ENCODE measurements at places on chromosomes 4 and X. TPM values are rescaled to one million over a fixed set of nuclear protein-coding genes. Genes with fewer than 3 reads are reported as not detected.

DNA sequence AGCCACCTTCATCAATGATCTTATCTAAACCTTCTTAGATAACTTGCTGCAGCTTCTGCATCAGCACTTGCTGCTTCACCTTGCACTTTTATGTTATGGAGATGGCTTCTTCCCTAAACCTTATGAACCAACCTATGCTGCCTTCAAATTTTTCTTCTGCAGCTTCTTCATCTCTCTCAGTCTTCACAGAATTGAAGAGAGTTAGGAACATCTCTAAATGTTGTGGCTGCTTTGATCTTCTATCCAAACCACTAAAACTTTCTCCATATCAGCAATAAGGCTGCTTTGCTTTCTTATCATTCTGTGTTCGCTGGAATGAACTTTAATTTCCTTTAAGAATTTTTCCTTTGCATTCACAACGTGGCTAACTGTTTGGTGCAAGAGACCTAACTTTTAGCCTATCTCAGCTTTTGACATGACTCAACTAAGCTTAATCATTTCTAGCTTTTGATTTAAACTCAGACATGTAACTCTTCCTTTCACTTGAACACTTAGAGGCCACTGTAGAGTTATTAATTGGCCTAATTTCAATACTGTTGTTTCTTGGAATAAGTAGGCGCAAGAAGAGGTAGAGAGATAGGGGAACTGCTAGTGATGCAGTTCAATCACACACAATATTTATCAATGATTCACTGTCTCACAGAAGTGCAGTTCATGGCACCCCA, 36.1 kb upstream of the CORIN start:
- no peak overlapping the region for H3K4me3 ChIP-seq
- no peaks in the 10 kb centered on the region for H3K27me3 ChIP-seq
- DNase-seq: no peak
- H3K27ac ChIP-seq: no peak overlapping the region

DNA sequence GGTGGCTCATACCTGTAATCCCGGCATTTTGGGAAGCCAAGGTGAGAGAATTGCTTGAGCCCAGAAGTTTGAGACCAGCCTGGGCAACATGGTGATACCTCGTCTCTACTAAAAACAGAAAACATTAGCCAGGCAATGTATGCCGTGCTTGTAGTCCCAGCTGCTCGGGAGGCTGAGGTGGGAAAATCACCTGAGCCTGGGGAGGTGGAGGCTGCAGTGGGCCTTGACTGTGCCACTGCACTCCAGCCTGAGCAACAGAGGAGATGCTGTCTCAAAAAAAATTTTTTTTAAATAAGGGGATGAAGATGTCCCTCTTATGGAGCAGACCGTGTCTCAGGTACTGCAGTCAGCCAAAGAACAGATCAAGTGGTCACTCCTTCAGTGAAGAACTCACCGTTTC, 13.5 kb downstream of the CTAG1B start:
- H3K36me3 ChIP-seq: no peaks in the 10 kb centered on the region
- no peaks in the 10 kb centered on the region for H3K27me3 ChIP-seq
- no peak overlapping the region for H3K4me3 ChIP-seq

GRCh38 chr4:103915224-103915869, 195.6 kb upstream of the TACR3 start:
- H3K27ac ChIP-seq: no peak overlapping the region
- H3K4me3 ChIP-seq: no peak overlapping the region
- no peaks in the 10 kb centered on the region for H3K27me3 ChIP-seq
- no peak for DNase-seq
- H3K4me1 ChIP-seq: no peaks in the 10 kb centered on the region
- H3K36me3 ChIP-seq: no peaks in the 10 kb centered on the region

GRCh38 chr4:88985088-88985773, 71.8 kb downstream of the FAM13A start:
- no peaks in the 10 kb centered on the region for H3K27me3 ChIP-seq
- H3K4me3 ChIP-seq: no peak overlapping the region
- no peak for DNase-seq
- no peaks in the 10 kb centered on the region for H3K36me3 ChIP-seq
- H3K27ac ChIP-seq: no peak overlapping the region

- H3K27me3 ChIP-seq: no peaks in the 10 kb centered on the region
- H3K36me3 ChIP-seq: no peaks in the 10 kb centered on the region
- peak overlapping the region; percentile 45 for H3K27ac ChIP-seq
- no peak for DNase-seq
Measured at GRCh38 chr4:99405433-99406115, 29.6 kb downstream of the ADH7 start.

- H3K27me3 ChIP-seq: no peaks in the 10 kb centered on the region
- H3K36me3 ChIP-seq: no peaks in the 10 kb centered on the region
- no peak overlapping the region for H3K4me3 ChIP-seq
- DNase-seq: no peak
Measured at GRCh38 chr4:87103086-87103485, 117.3 kb downstream of the KLHL8 start.

Gene TMPRSS11E
- total RNA-seq: 74.2 TPM

- no peak overlapping the region for H3K4me3 ChIP-seq
- no peak overlapping the region for H3K27ac ChIP-seq
- no peaks in the 10 kb centered on the region for H3K36me3 ChIP-seq
- H3K4me1 ChIP-seq: no peaks in the 10 kb centered on the region
- no peak for DNase-seq
Measured at GRCh38 chrX:97637289-97637688, 753.6 kb downstream of the RPA4 start.

Gene RHOXF1
- total RNA-seq: not detected

GRCh38 chr4:89269121-89269666, 38.4 kb downstream of the GPRIN3 start:
- DNase-seq: no peak
- no peaks in the 10 kb centered on the region for H3K36me3 ChIP-seq
- H3K27ac ChIP-seq: no peak overlapping the region
- no peaks in the 10 kb centered on the region for H3K27me3 ChIP-seq
- no peak overlapping the region for H3K4me3 ChIP-seq

- no peak overlapping the region for H3K27ac ChIP-seq
- H3K27me3 ChIP-seq: no peaks in the 10 kb centered on the region
- no peak for DNase-seq
- H3K36me3 ChIP-seq: no peaks in the 10 kb centered on the region
- no peak overlapping the region for H3K4me3 ChIP-seq
Measured at GRCh38 chr4:23382879-23383278, 507.0 kb downstream of the PPARGC1A start.

Gene MAGED2
- total RNA-seq: 116 TPM

- H3K4me3 ChIP-seq: no peak within 1 kb of the TSS
- DNase-seq: no peak
- H3K4me1 ChIP-seq: no peaks in the 10 kb centered on the region
Measured at GRCh38 chrX:126552313-126553022, at the start of gene DCAF12L1. TSS of gene DCAF12L1 (minus strand) at chrX:126552814. CDS start at chrX:126552608, 206 bp downstream.

DNA sequence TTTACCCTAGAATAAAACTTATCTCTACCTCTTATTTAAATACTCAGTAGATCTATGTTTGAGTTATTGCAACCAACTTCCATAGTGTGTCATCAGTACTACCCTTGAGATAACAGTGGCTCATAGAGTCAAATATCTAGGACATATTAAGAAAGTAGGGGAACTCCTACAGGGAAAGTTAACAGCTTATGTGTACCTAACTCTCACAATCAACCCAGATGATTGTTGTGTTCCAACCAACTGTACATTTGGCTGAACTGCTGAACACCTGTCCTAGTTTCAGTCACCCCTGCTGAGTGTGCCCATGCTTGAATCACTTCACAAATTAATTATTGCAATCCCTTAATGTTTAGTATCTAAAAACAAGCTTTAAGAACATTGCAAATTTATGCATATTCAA, 244.2 kb upstream of the GRID2 start:
- no peaks in the 10 kb centered on the region for H3K36me3 ChIP-seq
- no peaks in the 10 kb centered on the region for H3K4me1 ChIP-seq
- no peaks in the 10 kb centered on the region for H3K27me3 ChIP-seq

Gene RHOH
- total RNA-seq: 2.9 TPM

DNA sequence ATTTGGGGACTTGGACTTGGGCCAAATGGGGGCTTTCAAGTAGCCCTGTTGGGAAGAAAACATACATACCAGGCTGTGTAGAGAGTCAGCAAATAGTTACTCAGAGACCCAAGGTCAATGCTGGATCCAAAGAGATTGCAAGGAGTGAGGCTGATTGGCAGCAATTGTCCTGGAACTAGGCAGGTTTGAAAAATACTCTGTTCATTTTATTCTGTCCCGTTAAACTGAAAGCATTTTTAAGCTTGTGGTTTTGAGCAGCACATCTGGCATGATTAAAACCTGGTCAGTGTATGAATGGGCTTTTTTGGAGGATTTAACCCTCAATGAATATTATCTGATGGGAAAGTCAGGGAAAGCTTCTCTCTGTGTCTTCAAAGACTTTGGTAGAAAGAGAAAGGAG, 294.3 kb upstream of the BOD1L1 start:
- no peaks in the 10 kb centered on the region for H3K36me3 ChIP-seq
- H3K4me1 ChIP-seq: peaks cover 15% of the 10 kb centered on the region
- no peaks in the 10 kb centered on the region for H3K27me3 ChIP-seq
- DNase-seq: no peak
- no peak overlapping the region for H3K4me3 ChIP-seq
- no peak overlapping the region for H3K27ac ChIP-seq

Gene ATP1B4
- 0.74 TPM for total RNA-seq

DNA sequence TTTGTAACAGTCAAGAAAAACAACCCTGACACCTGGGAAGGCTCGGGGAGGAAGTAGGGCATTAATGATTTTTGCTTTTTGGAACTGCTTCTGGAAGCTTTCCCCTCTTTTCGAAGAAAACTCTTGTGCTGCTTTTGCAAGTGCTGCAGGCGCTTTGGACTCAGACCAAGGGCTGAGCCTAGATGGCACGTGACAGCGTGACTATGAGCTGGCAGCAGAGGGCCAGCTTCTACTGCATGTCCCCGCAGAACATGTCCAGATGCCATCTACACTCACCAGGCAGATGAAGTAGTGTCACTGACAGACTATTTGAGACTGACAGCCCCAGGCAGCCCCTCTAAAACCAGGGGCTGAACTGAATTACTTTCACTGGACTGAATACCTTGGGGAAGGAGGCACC, 6.2 kb downstream of the NR0B1 start:
- H3K27ac ChIP-seq: peak overlapping the region; percentile 28
- no peak for DNase-seq
- no peaks in the 10 kb centered on the region for H3K36me3 ChIP-seq
- no peaks in the 10 kb centered on the region for H3K27me3 ChIP-seq

- no peaks in the 10 kb centered on the region for H3K4me1 ChIP-seq
- H3K36me3 ChIP-seq: no peaks in the 10 kb centered on the region
- H3K4me3 ChIP-seq: no peak overlapping the region
- H3K27ac ChIP-seq: no peak overlapping the region
- no peak for DNase-seq
Measured at GRCh38 chr4:113835005-113835404, 73.5 kb upstream of the CAMK2D start.

Gene GPAT3
- total RNA-seq: 5.2 TPM

Gene SOD3
- 280 TPM for total RNA-seq

DNA sequence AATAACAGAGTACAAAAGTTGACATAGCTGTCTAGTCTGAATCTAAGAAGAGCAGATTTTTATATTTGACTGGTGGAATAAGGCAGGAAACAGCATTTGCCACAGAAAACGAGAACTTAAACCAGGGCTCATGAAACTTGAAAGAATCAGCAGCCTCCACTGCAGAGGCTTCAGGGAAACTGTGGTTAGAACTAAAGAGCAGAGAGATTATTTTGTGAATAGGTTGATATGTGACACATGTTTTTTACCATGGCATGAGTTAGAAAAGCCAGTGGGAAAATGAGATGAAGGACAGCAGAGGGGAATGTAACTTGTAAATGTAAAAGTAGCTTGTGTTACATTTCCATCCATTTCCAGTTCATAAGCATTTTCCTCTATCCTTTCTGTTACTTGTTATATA, 63.7 kb upstream of the CAMK2D start:
- no peaks in the 10 kb centered on the region for H3K36me3 ChIP-seq
- no peak for DNase-seq
- no peaks in the 10 kb centered on the region for H3K27me3 ChIP-seq

DNA sequence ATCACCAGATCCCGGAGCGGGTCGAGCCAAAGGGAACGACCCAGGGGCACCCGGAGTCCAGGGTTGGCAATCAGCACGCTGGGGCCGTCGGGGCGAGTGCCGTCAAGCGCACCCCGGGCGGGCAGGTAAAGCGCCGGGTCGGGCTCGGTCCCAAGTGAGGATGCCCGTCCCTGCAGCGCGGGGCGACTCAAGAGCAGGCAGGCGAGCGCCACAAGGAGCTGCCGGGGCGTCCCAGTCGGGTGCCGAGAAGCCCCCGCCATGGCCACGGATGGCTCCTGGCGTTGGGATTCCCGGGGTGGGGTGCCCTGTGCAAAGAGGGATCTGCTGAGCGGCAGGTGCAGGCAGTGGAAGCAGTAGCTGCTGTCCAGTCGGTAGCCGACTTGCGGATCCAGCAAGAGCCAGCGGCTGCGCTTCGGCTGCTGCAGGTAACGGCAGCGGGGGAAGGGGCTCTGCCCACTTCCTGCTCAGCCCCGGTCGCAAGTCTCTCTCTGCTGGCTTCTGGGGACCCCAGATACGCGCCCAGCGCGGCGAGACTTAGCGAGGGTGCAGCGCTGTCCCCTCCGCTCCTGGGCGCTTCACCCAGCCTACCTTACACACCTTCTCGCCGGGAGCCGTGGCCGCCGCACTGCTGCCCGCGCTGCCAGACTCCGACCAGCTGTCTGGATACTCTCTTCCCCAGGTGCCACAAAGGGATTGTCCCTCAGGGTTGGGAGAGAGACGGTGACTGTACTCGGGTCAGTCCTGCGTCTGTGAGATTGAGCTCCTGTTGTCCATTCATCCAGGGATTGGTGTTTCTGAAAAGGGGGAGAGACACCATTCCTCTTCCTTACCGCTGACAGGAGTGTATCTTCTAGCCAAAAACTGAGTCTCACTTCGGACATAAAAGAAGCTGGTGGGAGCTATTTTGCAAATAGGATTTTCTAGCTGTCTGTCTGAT, at the start of gene FREM3:
FREM3 (minus strand) TSS at position 260 of the 937 bp plus-strand sequence; CDS start at position 260, 0 bp downstream.
- H3K27ac ChIP-seq: no peak within 1 kb of the TSS
- H3K36me3 ChIP-seq: no peaks in the 10 kb centered on the region
- peaks cover 18% of the 10 kb centered on the region for H3K4me1 ChIP-seq
- no peak for DNase-seq
- H3K27me3 ChIP-seq: peaks cover 7% of the 10 kb centered on the region

DNA sequence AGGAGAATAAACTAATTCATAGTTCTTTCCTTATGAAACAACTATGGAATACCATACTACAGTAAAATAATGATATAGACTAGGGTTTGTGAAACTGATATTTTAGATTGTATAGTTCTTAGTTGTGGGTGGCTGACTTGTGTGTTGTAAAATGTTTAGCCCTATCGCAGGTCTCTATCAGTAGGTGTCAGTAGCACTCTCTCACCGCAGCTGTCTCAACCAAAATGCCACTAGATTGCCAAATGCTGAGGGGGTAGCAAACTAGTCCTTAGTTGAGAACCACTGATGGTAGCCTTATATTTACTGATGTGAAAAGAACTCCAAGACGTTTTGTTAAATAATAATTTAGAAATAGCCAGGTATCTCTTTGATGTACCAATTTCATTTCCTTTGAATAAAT, 48.1 kb downstream of the RHOXF2B start:
- no peaks in the 10 kb centered on the region for H3K36me3 ChIP-seq
- no peaks in the 10 kb centered on the region for H3K27me3 ChIP-seq
- DNase-seq: no peak
- H3K27ac ChIP-seq: no peak overlapping the region
- H3K4me1 ChIP-seq: no peaks in the 10 kb centered on the region
- no peak overlapping the region for H3K4me3 ChIP-seq

- no peak overlapping the region for H3K27ac ChIP-seq
- no peaks in the 10 kb centered on the region for H3K36me3 ChIP-seq
- peak; percentile 22 for DNase-seq
- no peak overlapping the region for H3K4me3 ChIP-seq
- H3K27me3 ChIP-seq: no peaks in the 10 kb centered on the region
Measured at GRCh38 chr4:17010426-17011087, 112.1 kb upstream of the LDB2 start.

All from vagina (tissue), 2 donors.